ENCODE measurements at places on chromosomes 4 and X.
A peak's percentile ranks its signal among the peaks of the same experiment; 100 is the strongest.

- DNase-seq = no peak
Observed at GRCh38 chr4:53608649-53609048, 17.4 kb upstream of the LNX1 start.

GRCh38 chr4:79273915-79274314 is 51.9 kb downstream of the NAA11 start:
- DNase-seq = no peak

- DNase-seq = no peak
Observed at GRCh38 chr4:1053080-1053661, 41.7 kb downstream of the FGFRL1 start.

DNA sequence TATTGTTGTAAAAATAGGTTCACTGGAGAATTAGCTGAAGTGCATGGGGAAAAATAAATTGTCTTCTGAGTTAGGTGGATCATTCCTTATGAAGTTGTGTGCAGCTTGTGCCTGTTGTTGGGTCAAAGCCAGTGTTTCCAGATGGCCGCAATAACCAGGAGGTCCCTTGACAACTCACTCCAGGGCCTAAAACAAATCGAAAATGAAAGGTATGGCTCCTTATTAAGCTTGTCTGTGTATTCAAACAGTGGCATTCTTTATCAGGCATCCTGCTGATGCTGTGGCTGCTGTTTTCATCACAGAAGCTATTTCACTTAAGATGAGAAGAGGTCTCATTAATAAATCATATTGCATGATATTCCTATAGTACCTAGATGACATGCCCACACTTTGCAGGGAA is 80.2 kb downstream of the GRIA2 start:
- no peak for DNase-seq

- DNase-seq = no peak
Observed at GRCh38 chr4:25098964-25099891, 61.0 kb downstream of the SEPSECS start.

GRCh38 chrX:103791826-103792485 is 15.3 kb downstream of the PLP1 start:
- no peak for DNase-seq

- no peak for DNase-seq
Observed at GRCh38 chr4:38283724-38284123, 323.5 kb downstream of the PTTG2 start.

DNA sequence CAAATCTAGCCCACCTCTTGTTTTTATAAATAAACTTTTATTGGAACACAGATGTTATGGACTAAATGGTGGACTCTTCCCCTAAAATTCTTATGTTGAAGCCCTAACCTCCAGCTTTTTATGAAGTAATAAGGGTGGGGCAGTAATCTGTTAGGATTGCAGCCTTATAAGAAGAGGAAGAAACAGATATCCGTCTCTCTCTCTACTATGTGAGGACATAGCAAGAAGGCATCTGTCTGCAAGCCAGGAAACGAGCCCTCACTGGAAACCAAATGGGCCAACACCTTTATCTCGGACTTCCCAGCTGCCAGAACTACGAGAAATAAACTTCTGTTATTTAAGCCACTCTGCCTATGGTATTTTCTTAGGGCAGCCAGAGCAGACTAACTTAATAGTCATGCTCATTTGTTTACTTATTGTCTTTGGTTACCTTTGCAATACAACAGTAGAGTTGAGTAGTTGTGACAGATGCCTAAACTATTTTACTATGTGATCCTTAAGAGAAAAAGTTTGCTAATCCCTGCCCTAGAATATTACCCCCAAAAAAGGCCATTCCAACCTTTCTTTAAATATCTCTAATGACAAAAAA is 67.4 kb downstream of the MANBA start:
- DNase-seq = no peak

- DNase-seq = no peak
Observed at GRCh38 chrX:21993265-21993664, 38.9 kb upstream of the PHEX start.

DNA sequence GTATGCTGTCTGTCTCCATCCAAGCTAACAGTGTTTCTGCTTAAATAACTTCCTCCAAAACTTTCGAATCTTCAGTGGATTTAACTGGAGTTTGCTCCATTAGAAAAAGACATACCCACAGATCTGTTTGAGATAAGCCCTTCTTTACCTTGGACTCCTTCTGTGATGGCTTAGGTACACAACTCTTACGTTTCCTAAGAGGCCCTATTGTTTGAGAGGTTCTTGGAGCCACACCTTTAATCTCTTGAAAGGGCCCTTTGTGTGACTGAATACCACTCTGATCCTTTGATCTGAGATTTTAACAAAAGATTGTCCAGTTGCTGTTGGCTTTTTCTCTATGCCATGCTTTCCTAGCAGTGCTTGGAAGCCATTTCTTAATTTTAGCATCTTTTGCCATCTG is 92.5 kb downstream of the AKAP4 start:
- no peak for DNase-seq

DNA sequence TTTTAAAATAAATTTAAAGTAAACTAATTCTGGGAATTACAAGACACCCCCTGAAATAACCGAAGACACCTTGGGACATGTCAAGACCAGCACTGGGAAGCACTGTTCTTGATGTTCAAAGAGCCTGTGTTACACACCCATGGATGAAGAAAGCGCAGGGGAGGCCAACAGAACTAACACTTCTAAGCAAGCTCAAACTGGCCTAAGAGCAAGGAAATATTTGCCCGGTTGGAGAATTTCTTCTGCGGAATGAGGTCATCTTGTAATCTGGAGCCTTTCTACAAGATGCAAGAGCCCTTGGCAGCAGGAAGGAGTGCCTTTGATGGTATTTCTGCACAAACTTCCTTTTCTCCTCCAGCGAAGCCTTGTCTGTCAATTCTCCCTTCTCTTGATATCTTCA is 9.3 kb upstream of the EFHC2 start:
- DNase-seq = no peak

DNA sequence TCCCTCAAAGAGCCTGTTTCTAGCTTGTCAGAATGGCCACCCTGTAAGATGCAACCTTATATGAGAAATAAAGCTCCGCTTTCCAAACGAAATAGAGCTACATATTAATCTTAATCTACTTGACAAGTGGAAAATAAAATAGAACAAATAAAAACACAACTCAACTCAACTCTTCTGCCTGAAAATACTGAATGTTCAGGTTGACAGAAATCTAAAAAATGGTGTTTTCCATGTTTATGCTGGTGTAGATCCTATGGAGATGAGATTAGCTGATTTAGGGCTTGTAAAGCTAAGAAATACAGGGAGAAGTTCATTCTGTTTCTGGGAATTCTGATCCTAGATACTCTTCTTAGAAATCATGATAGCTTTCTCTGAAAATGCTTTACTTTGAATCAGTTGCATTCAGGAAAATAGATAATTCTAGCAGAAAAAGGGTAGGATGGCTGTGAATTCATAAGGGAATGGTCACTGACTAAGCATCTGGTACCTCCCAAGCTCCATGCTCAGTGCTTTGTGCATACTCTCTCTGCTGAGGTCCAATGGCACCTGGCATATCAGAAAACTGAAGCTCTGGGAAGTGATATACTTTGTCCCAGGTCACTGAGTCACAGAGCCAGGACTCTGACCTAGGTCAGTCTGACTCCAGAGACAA is 89.2 kb upstream of the EXOC1L start:
- DNase-seq = no peak

GRCh38 chr4:26431461-26432180 is 58.7 kb downstream of the CCKAR start:
- no peak for DNase-seq

- no peak for DNase-seq
Observed at GRCh38 chr4:27836523-27836922, 975.9 kb downstream of the STIM2 start.

DNA sequence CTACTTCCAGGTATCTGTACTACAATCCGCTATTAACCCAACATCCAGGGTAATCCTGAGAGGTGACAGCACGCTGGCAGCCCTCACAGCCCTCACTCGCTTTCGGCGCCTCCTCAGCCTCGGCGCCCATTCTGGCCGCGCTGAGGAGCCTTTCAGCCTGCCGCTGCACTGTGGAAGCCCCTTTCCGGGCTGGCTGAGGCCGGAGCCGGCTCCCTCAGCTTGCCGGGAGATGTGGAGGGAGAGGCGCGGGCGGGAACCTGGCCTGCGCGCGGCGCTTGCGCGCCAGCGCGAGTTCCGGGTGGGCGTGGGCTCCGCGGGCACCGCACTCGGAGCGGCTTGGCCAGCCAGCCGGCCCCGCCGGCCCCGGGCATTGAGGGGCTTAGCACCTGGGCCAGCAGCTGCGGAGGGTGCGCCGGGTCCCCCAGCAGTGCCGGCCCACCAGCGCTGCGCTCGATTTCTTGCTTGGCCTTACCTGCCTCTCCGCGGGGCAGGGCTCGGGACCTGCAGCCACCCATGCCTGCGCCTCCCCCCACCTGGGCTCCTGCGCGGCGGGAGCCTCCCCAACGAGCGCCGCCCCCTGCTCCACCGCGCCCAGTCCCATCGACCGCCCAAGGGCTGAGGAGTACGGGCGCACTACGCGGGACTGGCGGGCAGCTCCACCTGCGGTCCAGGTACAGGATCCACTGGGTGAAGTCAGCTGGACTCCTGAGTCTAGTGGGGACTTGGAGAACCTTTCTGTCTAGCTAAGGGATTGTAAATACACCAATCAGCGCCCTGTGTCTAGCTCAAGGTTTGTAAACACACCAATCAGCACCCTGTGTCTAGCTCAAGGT is 87.3 kb downstream of the PRSS12 start:
- peak; percentile 43 for DNase-seq

- no peak for DNase-seq
Observed at GRCh38 chr4:151314479-151314878, 10.9 kb downstream of the SH3D19 start.

DNA sequence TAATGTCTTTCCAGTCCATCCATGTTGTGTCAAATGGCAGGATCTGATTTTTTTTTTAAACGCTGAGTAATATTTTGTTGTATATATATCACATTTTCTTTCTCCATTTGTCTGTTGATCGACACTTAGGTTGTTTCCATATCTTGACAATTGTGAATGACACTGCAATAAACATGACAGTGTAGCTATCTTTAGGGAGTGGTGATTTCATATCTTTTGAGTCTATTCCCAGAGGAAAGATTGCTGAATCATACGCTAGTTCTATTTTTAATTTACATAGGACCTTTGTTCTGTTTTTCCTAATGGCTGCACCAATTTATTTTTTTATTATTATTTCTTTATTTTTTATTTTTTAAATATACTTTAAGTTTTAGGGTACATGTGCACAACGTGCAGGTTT is 470.7 kb downstream of the CCSER1 start:
- DNase-seq = no peak

DNA sequence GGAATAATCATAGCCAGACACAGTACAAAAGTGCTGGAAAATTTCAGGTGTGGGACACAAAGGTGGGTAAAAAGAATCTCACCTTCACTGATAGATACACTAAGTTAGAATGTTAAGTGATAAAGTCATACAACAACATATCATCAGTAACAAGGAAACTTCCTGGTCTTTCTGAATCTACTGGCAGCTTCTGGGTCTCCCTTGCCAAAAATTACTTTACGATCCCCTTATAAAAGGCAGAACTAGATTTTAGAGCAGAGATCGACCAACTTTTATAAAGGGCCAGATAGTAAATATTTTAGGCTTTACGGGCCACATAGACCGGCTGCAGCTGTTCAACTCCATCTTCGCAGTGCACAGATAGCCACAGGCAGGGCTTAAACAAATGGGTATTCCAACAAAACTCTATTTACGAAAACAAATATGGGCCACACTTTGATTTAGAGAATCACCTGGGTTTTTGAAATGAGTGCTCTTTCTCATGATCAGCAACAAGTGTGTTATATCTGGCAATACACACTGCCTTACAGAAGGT is 159.9 kb downstream of the AASDH start:
- DNase-seq = no peak

DNA sequence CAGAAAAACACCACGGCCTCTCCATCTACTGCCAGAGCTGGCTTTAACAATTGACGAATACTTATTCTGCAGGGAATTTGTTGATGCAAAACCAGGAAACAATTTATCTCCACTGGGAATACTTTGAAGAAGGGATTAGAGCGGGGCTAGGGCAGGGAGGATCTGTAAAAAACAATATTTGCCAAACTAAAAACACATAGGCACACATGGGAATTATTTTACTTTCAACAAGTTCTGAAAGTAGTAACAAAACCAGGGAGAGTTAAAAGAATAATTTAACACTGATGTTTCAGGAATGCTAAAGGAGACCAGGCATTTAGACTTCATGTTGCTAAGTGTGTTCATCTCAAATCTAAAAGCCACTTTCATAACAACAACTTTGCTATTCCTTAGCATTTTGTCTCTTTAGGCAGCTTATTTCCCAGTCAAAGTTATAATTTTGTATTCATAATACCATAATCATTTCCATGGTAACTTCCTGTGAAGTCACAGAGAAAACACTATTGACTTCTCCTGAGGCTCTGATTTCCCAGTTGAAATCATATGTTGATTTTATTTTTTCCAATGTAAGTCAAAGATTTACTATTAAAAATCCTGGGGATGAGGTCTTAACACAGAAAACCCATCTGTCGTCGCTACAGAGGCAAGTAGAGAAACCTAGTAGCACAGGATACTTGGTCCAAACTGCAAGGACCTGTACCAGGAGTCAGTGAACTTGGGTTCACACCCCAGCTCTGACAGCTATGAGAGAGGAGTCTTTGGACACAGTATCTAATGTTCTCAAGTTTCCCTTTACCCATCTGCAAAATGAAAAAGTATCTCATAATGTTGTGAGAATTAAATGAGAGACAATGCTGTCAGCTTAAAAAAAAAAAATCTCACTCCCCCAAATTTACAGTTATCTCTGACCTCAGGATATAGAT is 69.3 kb downstream of the SH3RF1 start:
- DNase-seq = no peak

- DNase-seq = no peak
Observed at GRCh38 chr4:108527723-108528122, 92.7 kb upstream of the RPL34 start.

- no peak for DNase-seq
Observed at GRCh38 chr4:113732-114131, 10.6 kb upstream of the ZNF718 start.

- DNase-seq = no peak
Observed at GRCh38 chr4:10098780-10099160, 17.8 kb downstream of the WDR1 start.

DNA sequence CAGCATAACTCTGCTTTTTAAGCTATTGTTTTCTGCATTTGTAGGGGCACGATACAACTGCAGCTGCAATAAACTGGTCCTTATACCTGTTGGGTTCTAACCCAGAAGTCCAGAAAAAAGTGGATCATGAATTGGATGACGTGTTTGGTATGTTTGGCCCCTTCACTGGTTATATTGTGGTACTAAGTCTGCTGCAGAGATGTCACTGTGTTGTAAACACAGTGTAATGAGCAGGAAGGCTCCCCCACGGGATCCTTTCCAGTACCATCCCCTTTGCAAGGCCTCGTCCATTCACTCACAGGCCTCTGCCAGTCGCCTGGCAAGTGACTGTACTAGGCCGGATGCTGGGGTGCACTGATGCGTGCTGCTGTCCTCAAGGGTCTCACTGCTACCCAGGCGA is 13.8 kb downstream of the CYP4V2 start:
- no peak for DNase-seq

DNA sequence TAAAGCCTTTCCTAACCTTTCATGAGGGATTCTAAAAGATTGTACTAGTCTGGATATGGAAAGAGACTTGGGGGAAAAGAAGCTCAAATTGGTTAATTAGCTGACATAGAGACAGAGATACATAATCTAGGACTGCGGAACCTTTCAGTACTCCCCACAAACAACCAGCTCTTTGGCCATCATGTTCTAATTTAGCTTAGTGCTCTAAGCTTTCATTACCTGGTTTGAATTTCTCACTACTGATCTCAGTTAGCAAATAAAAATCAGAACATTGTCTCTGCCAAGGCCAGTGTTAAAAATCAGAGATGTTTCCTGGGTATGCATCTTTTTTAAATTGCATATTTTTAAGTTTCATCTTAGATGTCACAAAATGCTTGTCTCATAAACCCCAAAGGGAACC is 254.4 kb downstream of the GLUD2 start:
- DNase-seq = no peak
